Umbilical cord (tissue), 2 donors: ENCODE measurements at places on chromosomes 16 and 17. TPM values are rescaled to one million over a fixed set of nuclear protein-coding genes. Genes with fewer than 3 reads are reported as not detected.

The GABARAP gene
- total RNA-seq: 240 TPM

GRCh38 chr17:82808921-82809905, 30.6 kb downstream of the ZNF750 start:
- peak; percentile 38 for DNase-seq

DNA sequence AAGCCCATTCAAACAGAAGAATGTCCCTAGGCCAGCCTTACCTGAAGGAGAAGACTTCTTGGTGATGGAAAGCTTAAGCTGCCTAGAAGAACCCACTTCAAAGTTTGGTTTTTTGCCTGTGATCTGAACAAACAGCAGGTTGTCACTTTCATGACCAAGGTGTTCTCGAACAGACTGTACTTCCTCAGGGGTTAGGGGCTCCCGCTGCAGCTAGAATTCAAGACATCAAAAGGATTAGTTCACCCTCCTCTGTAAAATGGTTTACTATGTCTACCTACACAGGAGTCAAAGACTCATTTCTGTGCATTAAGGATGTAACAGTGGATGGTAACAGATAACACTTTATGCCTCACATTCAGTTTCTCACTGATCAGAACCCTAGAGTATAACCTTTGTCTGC, 13.2 kb downstream of the CIAPIN1 start:
- DNase-seq: no peak

- DNase-seq: peak; percentile 16
These were observed 1.0 kb downstream of the GDE1 start for GRCh38 chr16:19520861-19521331.

GRCh38 chr17:37359682-37360188, 16.1 kb upstream of the C17orf78 start:
- no peak for DNase-seq

GRCh38 chr16:57997176-57997527, 3.3 kb downstream of the ZNF319 start:
- DNase-seq: no peak

GRCh38 chr16:10338426-10338825, 47.4 kb upstream of the ATF7IP2 start:
- DNase-seq: peak; percentile 77

DNA sequence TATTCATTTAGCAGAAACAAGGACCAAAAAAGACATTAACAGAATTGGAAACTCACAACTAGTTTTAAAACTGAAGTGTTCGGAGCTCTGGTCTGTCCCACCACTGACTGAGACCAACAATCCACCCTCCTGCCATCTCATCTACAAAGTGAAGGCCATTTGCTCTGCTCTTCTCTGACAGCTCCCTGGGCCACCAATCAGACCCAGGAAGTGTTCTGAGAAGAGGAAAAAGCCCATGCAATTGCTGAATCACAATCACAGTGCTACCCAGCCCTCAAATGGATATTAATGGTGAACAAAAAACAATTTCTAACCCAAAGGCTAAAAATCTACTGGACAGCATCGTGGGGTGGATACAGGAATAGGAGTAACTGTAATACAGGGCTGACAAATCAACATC, 2.1 kb downstream of the RPL23 start:
- DNase-seq: no peak

GRCh38 chr16:54602666-54603065, 316.1 kb upstream of the IRX3 start:
- DNase-seq: no peak

The PROCA1 gene
- 18.1 TPM for total RNA-seq

The LRRC37A gene
- total RNA-seq: 0.72 TPM

DNA sequence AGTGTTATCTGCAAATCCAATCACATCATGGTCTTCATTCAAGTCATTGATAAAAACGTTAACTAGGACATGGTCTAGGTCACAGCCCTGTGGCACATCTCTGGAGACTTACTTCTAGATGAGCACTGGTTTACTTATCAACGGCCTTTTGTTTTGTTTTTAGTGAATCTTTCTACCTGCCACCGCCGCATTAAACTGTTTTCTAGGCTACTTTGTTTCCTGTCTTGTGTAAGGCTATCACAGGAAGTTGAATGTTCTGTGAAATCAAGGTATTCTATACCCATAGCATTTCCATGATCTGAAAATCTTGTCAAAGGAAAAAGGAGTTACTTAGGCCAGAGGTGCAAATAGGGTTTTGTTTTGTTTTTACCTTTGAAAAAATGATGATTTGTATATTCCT, 26.9 kb downstream of the SOCS3 start:
- DNase-seq: no peak

GRCh38 chr17:7867881-7868329, 10.1 kb downstream of the CYB5D1 start:
- no peak for DNase-seq

The PDIA2 gene
- total RNA-seq: 9.9 TPM

The CCL8 gene
- 2.9 TPM for total RNA-seq

- peak; percentile 84 for DNase-seq
These were observed 19.2 kb downstream of the GJD3 start for GRCh38 chr17:40345161-40345993.

DNA sequence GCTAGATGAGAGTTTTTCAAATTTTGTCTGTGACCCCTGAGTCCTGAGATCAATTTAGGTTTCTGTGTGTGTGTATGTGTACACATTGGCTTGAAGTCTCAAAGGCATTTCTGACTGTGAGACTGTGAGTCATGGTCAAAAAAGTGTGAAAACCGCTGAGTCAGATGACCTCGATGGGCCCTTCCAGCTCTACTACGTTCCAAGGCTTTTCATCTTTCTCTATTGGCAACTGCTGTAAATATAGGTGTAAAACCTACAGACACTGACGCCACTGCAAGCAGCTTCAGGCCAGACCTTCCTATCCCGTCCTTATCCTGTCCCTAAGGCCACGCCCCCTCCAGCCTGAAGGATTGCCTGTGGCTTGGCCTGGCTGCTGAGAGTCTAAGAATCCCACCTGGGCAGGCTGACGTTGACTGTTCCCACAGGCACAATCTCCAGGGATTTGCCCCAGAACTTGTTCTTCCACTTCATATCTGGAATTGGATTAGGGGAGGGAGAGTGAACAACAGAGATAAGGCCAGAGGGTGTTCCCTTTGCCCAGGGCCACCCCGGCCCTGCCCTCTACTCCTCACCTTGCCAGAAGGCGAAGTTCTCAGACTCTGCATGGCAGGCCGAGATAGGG, 11.3 kb downstream of the OSBPL7 start:
- peak; percentile 47 for DNase-seq

The KRTAP3-1 gene
- total RNA-seq: not detected

GRCh38 chr16:78176435-78176834, 77.0 kb downstream of the WWOX start:
- no peak for DNase-seq

The HCRT gene
- total RNA-seq: not detected

DNA sequence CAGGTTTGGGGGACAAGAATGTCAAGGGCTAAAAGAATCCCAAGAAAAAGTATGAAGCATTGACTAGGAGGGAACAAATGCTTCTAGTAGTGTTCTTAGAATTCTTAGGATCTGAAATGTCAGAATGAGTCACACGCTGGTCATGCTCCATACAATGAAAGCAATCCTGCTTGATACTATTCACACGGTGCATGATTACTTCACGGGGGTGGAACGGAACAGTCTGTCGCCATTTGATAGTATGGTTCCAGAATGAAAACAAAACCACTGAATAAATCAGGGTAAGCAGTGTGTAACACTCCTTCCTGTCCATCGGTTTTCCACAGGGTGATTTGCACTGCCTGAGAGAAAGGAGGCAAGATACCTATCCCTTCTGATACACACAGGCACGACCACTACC, 22.9 kb upstream of the YWHAE start:
- DNase-seq: no peak

DNA sequence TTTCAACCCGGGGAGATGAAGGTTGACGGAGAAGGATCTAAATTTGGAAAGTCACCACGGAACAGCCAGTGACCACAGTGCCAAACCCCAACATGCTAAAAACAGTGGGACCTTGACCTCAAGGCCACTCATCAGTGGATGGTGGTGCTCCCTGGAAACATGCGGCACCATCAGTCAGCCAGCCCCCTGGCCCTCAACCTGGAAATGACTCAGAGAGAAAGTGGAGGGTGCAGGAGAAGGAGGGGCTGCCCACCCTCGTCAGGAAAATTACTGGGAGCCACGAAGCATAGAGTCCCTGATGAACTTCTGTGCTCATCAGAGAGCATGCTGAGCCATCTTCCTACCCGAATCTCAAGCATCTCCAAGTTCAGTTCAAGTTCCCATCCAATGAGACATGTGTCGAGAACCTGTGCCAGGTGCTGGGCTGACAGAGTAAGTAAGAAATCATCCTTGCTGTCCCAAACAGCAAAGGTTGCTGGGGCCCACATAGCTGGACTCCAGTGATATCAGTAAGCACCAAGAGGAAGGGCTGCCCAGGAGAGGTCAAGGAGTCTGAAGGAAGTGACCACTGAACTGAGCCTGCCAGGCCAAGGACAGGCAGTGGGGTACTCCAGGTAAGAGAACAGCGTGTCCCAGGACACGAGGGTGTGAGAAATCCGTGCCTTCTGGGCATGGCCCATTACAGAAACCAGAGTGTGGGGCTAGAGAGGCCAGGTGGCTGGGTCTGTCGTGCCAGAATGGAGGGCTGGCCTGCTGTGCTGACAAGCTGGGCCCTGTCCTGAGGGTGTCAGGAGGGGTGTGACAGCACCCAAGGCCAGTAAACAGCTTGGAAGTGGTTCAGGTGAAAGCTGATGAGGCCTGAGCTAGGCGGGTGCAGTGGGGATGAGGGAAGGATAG, 5.2 kb downstream of the PECAM1 start:
- DNase-seq: no peak

DNA sequence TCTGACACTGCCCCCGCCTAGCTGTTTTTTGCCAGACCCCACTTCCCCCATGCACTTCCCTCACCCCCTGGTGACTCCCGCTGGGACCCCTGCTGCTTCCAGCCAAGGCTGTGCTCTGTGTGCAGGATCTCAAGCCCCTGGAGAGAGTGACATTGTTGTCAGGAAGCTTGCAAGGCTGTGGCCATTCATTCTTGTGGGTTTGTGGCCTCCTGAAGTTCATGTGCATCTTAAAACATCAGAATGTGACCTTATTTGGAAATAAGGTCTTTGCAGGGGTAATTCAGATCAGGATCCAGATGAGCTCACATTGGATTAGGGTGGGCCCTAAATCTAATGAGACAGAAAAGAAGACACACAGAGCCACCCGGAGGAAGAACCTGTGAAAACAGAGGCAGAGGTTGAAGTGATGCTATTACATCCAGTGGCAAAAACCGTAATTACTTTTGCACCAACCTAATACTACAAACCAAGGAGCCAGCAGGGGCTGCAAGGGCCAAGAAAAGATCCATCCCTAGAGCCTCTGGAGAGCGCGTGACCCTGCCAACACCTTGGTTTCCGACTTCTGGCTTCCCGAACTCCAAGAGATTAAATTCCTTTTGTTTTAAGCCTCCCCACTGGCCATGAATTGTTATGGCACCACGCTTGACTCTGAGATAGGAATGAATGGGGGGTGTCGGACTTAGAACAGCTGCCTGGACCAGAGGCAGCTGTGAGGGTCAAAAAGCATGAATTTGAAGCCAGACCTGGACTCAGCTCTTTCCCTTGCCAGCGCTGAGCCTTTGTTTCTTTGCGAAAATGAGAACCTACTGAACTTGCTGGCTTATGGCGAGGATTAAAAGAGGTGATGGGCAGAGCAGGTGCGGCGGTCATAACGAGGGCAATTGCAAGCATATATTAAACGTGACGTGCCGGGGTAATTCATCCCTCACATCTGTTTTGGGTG, 75.5 kb downstream of the BMERB1 start:
- no peak for DNase-seq

The TSPOAP1 gene
- 18.1 TPM for total RNA-seq

The CTRB1 gene
- not detected for total RNA-seq

The SLC16A11 gene
- 2.9 TPM for total RNA-seq

DNA sequence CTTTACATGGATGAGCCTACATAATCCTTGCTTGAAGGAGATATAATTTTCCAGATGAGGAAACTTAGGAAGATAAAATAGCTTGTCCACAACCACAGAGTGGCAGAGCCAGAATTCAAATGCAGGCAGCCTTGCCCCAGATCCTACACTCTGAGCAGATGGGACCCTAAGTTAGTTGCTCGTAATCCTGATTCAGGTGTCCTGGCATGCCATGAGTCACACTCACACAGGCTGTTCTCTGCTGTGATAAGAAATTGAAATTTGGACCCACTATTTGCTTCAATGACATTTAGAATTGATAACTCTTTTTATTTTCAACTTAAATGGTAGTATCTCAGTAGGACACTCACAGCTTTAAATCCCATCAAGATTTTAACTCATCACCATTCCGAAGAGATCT, 150.7 kb upstream of the CACNG5 start:
- no peak for DNase-seq

The MYH4 gene
- total RNA-seq: under 0.01 TPM

DNA sequence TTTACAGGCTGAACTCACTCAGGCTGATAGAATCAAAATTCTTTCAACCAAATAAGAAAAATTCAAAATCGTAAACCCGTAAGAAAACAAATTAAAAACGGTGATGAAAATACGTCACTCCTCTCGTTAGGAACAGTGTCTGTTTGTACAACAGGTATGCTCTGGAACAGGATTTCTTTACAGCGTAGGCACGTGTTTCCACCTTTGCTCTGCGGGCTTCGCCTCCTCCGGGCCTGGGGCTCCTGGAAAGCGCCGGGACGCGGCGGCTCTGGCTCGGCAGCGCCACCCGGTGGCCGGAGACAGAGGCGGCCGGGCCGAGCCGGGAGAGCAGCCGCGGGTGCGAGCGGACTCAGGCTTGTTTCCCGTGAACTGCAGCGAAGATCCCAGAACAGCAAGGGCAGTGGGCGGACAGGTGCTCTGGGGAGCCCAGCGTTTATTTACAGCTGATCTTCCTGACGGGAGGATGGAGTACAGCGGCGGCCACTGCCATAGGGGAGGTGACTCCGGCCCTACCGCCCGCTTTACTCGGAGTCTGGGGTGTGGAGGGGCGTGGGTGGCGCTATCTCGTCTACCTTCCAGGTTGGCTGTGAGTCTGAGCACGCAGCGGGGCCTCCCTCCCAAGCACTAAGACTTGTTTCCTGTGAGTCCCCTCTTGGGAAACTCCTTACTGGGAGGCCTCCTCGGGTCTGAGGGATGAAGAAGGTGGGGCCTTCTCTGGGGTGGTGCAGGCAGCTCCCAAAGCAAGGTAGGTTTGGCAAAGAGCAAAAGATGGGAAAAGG, 40.5 kb upstream of the ATP2A3 start:
- DNase-seq: peak; percentile 65
